ENCODE measurements at places on chromosomes 1 and 21. TPM values are rescaled to one million over a fixed set of nuclear protein-coding genes. Genes with fewer than 3 reads are reported as not detected.
A peak's percentile ranks its signal among the peaks of the same experiment; 100 is the strongest.

Gene FAM72B
- polyA plus RNA-seq: 0.45 TPM

Gene SLC35F3
- polyA plus RNA-seq: not detected

Gene TMEM240
- 0.40 TPM for polyA plus RNA-seq

Gene SPRR2G
- not detected for polyA plus RNA-seq

Gene GOLT1A
- not detected for polyA plus RNA-seq

Gene C8B
- not detected for polyA plus RNA-seq

Gene CNIH4
- polyA plus RNA-seq: 10.5 TPM

Gene DCDC2B
- not detected for polyA plus RNA-seq

DNA sequence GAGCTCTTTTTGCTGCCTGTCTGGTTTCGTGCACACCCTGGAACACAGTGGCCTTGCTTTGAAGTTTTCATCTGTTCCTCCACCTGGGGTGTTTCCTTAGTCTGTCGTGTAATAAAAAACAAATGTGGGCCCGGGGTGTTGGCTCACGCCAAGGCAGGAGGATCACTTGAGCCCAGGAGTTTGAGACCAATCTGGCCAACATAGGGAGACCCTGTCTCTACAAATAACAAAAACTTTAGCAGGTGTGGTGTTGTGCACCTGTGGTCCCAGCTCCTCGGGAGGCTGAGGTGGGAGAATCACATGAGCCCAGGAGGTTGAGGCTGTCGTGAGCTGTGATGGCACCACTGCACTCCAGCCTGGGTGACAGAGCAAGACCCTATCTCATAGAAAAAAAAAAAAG is 4.5 kb downstream of the NCMAP start:
- DNase-seq: no peak
- no peaks in the 10 kb centered on the region for H3K36me3 ChIP-seq
- peaks cover 14% of the 10 kb centered on the region for H3K27me3 ChIP-seq
- no peak overlapping the region for H3K4me3 ChIP-seq
- H3K27ac ChIP-seq: no peak overlapping the region

DNA sequence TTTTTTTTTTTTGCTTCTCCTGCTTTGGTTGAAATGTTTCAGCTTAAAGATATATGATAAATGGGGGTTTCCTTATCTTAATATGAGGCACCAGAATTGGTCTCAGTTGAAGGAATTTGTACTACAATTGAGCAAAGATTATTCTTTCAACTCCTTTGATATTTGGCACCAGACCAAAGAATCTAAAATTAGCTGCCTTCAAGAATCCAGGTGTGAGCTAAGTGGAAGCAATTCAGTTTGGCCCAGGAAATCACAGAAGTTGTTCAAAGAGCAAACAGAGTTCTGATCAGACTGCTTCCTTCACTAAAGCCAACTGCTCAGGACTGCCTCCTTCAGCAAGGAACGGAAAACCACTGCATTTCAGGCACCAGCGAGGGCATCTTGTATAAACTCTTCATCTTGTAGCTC is 68.3 kb upstream of the BCAR3 start:
- no peaks in the 10 kb centered on the region for H3K36me3 ChIP-seq
- no peak overlapping the region for H3K4me3 ChIP-seq
- peaks cover 34% of the 10 kb centered on the region for H3K4me1 ChIP-seq
- H3K27me3 ChIP-seq: no peaks in the 10 kb centered on the region
- peak overlapping the region; percentile 87 for H3K27ac ChIP-seq

DNA sequence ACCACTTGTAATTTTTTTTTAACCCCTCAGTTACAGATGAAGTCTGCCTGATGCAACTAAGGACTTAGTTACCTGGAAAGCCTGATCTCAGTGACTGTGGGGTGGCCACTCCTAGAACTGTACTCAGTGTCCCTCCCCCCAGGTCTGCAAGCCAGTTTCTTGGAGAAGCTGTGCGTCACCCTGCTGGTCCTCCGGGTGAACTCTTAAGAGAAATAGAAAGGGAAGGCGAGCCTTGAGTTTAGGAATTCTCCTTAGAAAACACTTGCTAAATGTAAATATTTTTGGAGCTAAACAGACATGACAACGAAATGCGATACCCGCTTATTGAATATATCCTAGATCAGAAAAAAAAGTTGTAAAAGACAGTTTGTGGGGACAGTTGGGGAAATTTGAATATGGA is 730 bp downstream of the SLC16A4 start:
- no peaks in the 10 kb centered on the region for H3K27me3 ChIP-seq
- no peaks in the 10 kb centered on the region for H3K36me3 ChIP-seq
- H3K4me3 ChIP-seq: no peak overlapping the region
- no peak for DNase-seq

DNA sequence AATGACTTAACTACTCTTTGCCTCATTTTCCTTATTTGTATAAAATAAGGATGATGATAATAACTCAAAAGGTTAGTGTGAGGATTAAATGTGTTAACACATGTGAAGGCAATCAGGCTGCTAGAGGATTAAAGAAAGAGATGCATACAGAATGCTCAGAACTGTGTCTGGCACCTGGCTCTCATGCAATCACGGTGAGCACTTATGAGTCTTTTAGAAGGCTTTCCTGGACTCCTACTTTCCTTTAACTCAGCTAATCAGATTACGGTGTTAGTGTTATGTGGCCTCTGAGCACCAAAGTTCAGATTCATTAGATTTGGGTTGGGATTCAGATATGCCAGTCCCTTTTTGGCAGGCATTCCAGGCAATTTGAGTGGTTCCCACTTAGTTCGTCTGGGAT is 311.6 kb upstream of the USP24 start:
- no peak for DNase-seq
- H3K36me3 ChIP-seq: no peaks in the 10 kb centered on the region
- H3K4me1 ChIP-seq: no peaks in the 10 kb centered on the region

GRCh38 chr1:97364086-97364485 is 556.7 kb downstream of the DPYD start:
- DNase-seq: no peak
- H3K4me1 ChIP-seq: no peaks in the 10 kb centered on the region
- H3K36me3 ChIP-seq: peaks cover 3% of the 10 kb centered on the region
- no peak overlapping the region for H3K4me3 ChIP-seq

DNA sequence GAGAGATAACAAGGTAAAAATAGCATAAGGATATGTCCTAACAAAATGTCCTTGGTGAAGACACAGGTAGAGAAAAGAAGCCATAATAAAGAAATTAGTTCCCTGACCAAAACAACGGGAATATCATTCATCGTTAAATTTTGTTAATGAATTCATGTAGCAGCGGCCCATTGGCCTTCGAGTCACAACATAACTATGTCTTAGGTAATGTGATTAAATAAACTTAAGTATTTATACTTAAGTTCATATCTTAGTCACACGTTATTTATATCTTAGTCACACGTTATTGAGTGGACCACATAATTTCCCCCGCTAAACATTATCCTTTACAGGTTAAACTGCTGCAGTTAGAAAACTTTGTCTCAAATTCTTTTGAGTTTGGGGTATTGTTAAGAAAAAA is 1.2 kb downstream of the NEXN start:
- peaks cover 8% of the 10 kb centered on the region for H3K27me3 ChIP-seq
- no peaks in the 10 kb centered on the region for H3K36me3 ChIP-seq
- no peak overlapping the region for H3K4me3 ChIP-seq
- no peak overlapping the region for H3K27ac ChIP-seq
- DNase-seq: no peak

GRCh38 chr1:61742620-61743430 is 545 bp downstream of the PATJ start:
- peak overlapping the region; percentile 75 for H3K4me3 ChIP-seq
- H3K27ac ChIP-seq: peak overlapping the region; percentile 55
- H3K4me1 ChIP-seq: peaks cover 9% of the 10 kb centered on the region
- peak; percentile 54 for DNase-seq
- H3K27me3 ChIP-seq: no peaks in the 10 kb centered on the region
- H3K36me3 ChIP-seq: no peaks in the 10 kb centered on the region

GRCh38 chr1:32056598-32056997 is 16.1 kb upstream of the TMEM39B start:
- H3K4me1 ChIP-seq: no peaks in the 10 kb centered on the region
- no peak for DNase-seq
- no peak overlapping the region for H3K4me3 ChIP-seq
- H3K36me3 ChIP-seq: peaks cover 72% of the 10 kb centered on the region

GRCh38 chr1:94022471-94023189 is 98.3 kb downstream of the ABCA4 start:
- no peaks in the 10 kb centered on the region for H3K4me1 ChIP-seq
- no peaks in the 10 kb centered on the region for H3K36me3 ChIP-seq
- no peak for DNase-seq
- H3K4me3 ChIP-seq: no peak overlapping the region
- peaks cover 3% of the 10 kb centered on the region for H3K27me3 ChIP-seq

GRCh38 chr1:155017946-155018316 is 15.3 kb downstream of the ZBTB7B start:
- H3K36me3 ChIP-seq: peaks cover 19% of the 10 kb centered on the region
- peak overlapping the region; percentile 88 for H3K27ac ChIP-seq
- peaks cover 61% of the 10 kb centered on the region for H3K4me1 ChIP-seq
- no peak for DNase-seq

DNA sequence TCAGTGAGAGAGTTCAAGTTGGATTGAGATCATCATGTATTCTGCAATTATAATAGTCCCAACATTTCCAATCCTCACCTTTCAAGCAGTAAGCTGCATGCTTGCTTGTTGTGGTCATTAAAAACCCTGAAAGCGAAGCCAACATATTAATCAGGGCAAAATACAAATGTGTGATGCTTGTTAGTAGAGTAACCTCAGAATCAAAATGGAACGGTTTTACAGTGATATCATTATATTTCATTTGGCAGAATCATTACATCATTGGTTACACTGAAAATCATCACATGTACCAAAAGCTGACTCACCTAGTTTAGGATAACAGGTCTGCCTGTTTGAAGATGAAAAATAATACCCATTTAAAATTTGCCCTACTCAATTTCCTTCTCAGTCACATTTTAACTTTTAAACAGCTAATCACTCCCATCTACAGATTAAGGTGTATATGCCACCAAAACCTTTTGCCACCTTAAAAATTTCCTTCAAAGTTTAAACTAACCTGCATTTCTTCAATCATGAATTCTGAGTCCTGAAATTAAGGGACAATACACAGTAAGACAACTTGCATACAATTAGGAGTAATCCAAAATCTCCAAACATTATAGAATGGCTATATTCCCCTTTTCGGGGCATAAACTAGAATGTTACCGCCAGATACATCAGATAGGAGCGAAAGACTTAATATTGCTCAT is 3.5 kb downstream of the GAS5 start:
- H3K4me1 ChIP-seq: peaks cover 38% of the 10 kb centered on the region
- H3K27ac ChIP-seq: no peak overlapping the region
- H3K4me3 ChIP-seq: no peak overlapping the region
- no peaks in the 10 kb centered on the region for H3K27me3 ChIP-seq
- DNase-seq: no peak
- peaks cover 5% of the 10 kb centered on the region for H3K36me3 ChIP-seq

DNA sequence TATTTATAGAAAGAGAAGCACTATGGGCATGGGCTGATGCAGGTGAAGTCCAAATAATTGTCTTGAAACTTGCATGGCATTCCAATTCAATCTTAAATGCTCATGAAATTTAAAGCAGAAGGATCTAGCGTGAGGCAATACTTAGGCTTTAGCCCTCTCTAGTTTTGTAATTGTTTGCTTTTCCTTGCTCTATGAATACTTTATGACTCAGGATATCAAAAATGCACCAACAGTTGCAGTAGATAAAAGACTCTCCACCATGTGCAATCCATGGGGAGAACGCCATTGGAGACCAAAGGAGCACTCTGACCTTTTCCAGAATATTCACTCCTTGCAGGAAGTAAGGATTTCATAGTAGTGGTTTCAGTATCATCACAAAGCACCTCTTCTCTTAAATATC is 436.4 kb downstream of the LRRIQ3 start:
- H3K4me1 ChIP-seq: no peaks in the 10 kb centered on the region
- no peaks in the 10 kb centered on the region for H3K27me3 ChIP-seq
- no peak overlapping the region for H3K4me3 ChIP-seq
- H3K27ac ChIP-seq: no peak overlapping the region
- no peaks in the 10 kb centered on the region for H3K36me3 ChIP-seq

DNA sequence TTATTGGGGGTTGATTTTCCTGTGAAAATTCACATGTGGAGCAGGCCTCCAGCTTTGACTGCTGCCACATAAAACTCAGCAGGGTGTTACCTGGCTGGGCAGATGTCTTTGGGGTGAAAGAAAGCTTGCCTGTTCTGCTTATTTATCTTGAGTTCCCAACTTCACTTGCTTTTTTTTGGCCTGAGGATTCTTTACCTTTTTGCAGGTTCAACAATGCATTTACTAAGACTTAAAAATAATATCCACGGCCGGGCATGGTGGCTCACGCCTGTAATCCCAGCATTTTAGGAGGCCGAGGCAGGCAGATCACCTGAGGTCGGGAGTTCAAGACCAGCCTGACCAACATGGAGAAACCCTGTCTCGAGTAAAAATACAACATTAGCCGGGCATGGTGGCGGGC is 509.1 kb downstream of the KIF26B start:
- no peaks in the 10 kb centered on the region for H3K27me3 ChIP-seq
- no peak overlapping the region for H3K27ac ChIP-seq
- no peaks in the 10 kb centered on the region for H3K36me3 ChIP-seq
- DNase-seq: no peak
- no peaks in the 10 kb centered on the region for H3K4me1 ChIP-seq
- H3K4me3 ChIP-seq: no peak overlapping the region

GRCh38 chr1:107649023-107649422 is 316.0 kb downstream of the VAV3 start:
- H3K4me3 ChIP-seq: no peak overlapping the region
- no peaks in the 10 kb centered on the region for H3K27me3 ChIP-seq

GRCh38 chr1:71490432-71490831 is 409.6 kb upstream of the ZRANB2 start:
- H3K4me1 ChIP-seq: no peaks in the 10 kb centered on the region
- H3K36me3 ChIP-seq: no peaks in the 10 kb centered on the region
- DNase-seq: no peak
- H3K27ac ChIP-seq: no peak overlapping the region
- H3K27me3 ChIP-seq: no peaks in the 10 kb centered on the region

- no peaks in the 10 kb centered on the region for H3K4me1 ChIP-seq
- H3K36me3 ChIP-seq: peaks cover 20% of the 10 kb centered on the region
- H3K4me3 ChIP-seq: no peak overlapping the region
- H3K27me3 ChIP-seq: no peaks in the 10 kb centered on the region
- H3K27ac ChIP-seq: no peak overlapping the region
Measured at GRCh38 chr1:220170836-220171526, 77.0 kb downstream of the IARS2 start.

GRCh38 chr21:44540741-44541288 is 820 bp upstream of the KRTAP10-1 start:
- no peaks in the 10 kb centered on the region for H3K27me3 ChIP-seq
- no peaks in the 10 kb centered on the region for H3K4me1 ChIP-seq
- no peak overlapping the region for H3K27ac ChIP-seq
- no peaks in the 10 kb centered on the region for H3K36me3 ChIP-seq
- DNase-seq: no peak

GRCh38 chr21:45882645-45883044 is 98.9 kb upstream of the COL6A1 start:
- H3K27ac ChIP-seq: no peak overlapping the region
- DNase-seq: no peak
- H3K27me3 ChIP-seq: peaks cover 3% of the 10 kb centered on the region
- H3K4me1 ChIP-seq: peaks cover 18% of the 10 kb centered on the region

DNA sequence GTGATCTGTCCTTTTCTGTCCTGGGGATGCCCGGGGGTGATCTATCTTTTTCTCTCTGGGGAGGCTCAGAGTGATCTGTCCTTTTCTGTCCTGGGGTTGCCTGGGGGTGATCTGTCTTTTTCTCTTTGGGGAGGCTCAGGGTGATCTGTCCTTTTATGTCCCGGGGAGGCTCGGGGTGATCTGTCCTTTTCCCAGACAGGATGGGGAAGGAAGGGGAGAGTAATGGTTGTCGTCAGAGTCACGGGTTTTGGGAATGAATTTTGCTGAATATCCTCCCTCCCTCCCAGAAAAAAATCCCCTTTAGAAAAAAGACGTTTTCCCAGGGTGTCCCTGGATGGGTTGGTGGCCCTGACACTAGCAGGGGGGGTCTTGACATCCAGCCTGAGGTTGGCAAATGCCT is 91.5 kb downstream of the ARHGEF10L start:
- peaks cover 18% of the 10 kb centered on the region for H3K4me1 ChIP-seq
- no peaks in the 10 kb centered on the region for H3K27me3 ChIP-seq
- H3K36me3 ChIP-seq: no peaks in the 10 kb centered on the region
- no peak overlapping the region for H3K27ac ChIP-seq
- no peak overlapping the region for H3K4me3 ChIP-seq
